Activated naive CD4-positive, alpha-beta T cell treated with anti-CD3 and anti-CD28 coated beads, Interleukin-2, amount 50 U/mL, for 72 hours (primary cell): ENCODE measurements at places on chromosomes 4 and X. TPM values are rescaled to one million over a fixed set of nuclear protein-coding genes. Genes with fewer than 3 reads are reported as not detected.

DDX60 gene
- 25.6 TPM for total RNA-seq

S100P gene
- not detected for total RNA-seq

TMEM35A gene
- total RNA-seq, result not detected

SERPINA7 gene
- total RNA-seq, result not detected

FAM9B gene
- total RNA-seq, result not detected

RAB40A gene
- total RNA-seq, result 0.68 TPM

FDCSP gene
- total RNA-seq, result not detected

SPATA4 gene
- not detected for total RNA-seq

JAKMIP1 gene
- 1.3 TPM for total RNA-seq

SULT1E1 gene
- not detected for total RNA-seq
